ENCODE measurements at places on chromosomes 2 and 18. TPM values are rescaled to one million over a fixed set of nuclear protein-coding genes. Genes with fewer than 3 reads are reported as not detected.

- no peak for DNase-seq
These were observed 8.5 kb downstream of the ZNF516 start for GRCh38 chr18:76486574-76486973.

GRCh38 chr18:44678725-44679055 is 2.0 kb upstream of the SETBP1 start:
- no peak for DNase-seq

- no peak for DNase-seq
These were observed 10.3 kb upstream of the FZD7 start for GRCh38 chr2:202023198-202023903.

DNA sequence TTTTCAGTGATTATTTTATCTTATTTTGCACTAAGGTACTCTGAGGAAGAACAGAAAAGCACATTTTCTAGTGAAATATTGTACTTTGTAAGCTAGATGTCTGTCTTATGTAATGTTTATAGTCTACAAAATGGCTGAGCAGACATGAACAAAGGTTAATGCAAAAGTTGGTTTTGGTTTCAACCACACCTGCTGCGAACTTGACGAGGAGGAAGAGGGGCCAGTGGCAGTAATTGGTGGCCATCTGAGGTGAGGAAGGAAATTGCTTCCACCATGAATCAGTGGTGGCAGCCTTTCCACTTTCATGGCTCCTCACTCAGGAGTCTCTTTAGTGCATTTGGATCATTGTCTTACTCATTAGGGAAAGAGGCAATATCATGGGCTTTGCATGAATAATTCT is 894.2 kb downstream of the CNTNAP5 start:
- DNase-seq = no peak

- DNase-seq = no peak
These were observed 38.0 kb upstream of the ERMN start for GRCh38 chr2:157363612-157364101.

GRCh38 chr2:109247340-109247739 is 118.3 kb downstream of the SH3RF3 start:
- DNase-seq = no peak

DNA sequence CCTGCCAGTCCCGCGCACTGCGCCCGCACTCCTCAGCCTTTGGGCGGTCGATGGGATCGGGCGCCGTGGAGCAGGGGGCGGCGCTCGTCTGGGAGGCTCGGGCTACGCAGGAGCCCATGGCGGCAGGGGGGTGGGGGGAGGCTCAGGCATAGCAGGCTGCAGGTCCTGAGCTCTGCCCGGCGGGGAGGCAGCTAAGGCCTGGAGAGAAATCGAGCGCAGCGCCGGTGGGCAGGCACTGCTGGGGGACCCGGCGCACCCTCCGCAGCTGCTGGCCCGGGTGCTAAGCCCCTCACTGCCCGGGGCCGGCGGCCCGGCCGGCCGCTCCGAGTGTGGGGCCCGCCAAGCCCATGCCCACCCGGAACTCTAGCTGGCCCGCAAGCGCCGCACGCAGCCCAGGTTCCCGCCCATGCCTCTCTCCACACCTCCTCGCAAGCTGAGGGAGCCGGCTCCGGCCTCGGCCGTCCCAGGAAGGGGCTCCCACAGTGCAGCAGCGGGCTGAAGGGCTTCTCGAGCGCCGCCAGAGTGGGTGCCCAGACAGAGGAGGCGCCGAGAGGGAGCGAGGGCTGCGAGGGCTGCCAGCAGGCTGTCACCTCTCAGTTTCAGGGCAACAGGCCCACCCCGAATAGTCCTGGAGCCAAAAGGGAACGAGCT is 74.1 kb downstream of the PSMG2 start:
- no peak for DNase-seq

GRCh38 chr2:45001869-45002385 is 7.3 kb downstream of the SIX2 start:
- no peak for DNase-seq

GRCh38 chr18:2923464-2923863 is 76.7 kb downstream of the EMILIN2 start:
- no peak for DNase-seq

- DNase-seq = no peak
These were observed 399.8 kb upstream of the SLC8A1 start for GRCh38 chr2:40851661-40852060.

DNA sequence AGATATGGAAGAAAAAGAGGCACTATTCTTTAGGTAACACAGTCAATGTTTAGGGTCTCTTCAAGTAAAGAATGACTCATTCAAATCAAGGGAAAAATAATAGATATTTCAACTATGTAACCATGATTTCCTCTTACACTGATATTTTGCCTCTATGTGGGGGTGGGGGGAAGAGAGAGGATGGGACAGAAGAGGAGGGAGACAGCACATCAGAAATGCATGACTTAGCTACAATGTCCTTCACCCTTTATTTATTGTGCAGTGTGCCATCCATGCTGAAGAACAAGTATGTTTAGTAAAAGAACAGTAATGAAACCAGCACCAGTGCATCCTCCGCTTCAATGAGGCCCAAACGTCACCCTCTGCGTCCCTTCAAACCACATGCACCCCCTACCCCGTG is 204.8 kb downstream of the HDAC4 start:
- DNase-seq = no peak

- DNase-seq = no peak
These were observed 184.0 kb downstream of the CELF4 start for GRCh38 chr18:37381554-37381953.

GRCh38 chr18:24342347-24342746 is 55.3 kb downstream of the OSBPL1A start:
- no peak for DNase-seq

- DNase-seq = no peak
These were observed 81.2 kb downstream of the MYO5B start for GRCh38 chr18:50113726-50114125.

GRCh38 chr18:3625742-3626091 is 175.7 kb downstream of the TGIF1 start:
- no peak for DNase-seq

DNA sequence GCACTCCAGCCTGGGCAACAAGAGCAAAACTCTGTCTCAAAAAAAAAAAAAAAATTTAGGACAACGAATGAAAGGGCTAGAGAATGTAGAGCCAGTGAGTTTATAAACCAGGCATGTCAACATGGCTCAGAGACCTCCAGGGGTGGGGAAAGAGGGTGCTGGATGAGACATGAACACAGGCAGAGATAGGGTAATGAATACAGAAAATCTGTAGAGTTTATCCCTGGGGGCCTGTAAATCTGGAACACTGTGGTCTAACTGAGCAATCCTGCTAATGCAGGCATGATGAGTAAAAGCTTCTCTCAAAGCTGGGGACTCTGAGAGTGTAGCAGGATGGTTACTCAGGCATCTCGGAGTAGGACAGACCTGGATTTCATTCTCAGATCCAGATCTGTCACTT is 59.2 kb upstream of the IGFBP2 start:
- no peak for DNase-seq

GRCh38 chr2:217709478-217710210 is 293.2 kb downstream of the TNS1 start:
- no peak for DNase-seq

DNA sequence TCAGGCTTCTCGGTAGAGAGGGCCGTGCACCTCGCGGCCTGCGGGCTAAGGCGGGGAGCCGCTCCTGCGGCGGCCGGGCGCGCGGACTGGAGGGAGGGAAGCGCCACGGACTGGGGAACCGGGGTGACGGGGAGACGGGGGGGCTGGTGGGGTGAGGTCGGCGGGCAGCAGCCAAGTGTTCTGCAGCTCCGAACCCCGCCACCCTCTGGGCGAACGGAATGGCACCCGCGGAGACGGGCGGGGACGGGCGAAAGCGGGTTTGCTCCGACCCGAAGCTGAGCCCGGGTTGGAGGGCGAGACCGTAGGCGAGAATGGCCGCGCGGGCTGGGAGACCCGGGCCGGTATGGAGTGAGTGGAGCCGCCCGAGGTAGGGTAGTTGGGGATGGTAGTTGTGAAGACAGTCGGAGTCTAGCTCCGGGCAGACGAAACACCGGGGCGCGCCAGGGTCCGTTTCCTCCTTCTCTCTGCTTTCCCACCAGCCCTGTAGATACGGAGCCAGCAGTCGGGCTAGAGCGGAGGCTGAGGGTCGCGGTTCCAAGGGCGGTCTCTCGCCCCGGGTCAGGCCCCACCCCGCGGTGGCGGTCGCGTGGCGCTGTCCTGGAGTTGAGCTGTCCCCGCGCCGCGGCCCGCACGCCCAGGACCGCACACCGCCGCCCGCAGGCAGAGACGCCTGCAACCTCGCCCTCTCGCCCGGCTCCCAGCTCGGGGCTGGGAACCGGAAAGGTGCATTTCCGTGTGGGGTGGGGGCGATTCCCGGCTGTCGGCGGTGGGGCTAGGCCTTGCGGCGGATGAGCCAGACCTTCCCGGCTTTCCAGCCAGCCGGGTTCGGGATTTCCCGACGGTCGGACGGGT is 160.3 kb upstream of the SIX2 start:
- no peak for DNase-seq

DNA sequence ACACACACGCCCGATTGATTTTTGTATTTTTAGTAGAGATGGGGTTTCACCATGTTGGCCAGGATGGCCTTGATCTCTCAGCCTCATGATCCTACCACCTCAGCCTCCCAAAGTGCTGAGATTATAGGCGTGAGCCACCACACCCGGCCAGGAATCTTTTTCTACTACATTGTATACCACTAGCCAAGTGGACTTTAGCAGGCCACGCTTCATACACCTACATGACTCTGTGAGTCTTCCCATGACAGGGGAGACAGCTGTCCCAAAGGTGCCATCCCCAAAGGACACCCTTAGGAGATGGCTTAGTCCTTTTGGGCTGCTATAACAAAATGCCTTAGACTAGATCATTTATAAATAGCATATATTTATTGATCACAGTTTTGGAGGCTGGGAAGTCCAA is 32.8 kb downstream of the ERMN start:
- DNase-seq = no peak

GRCh38 chr2:186675380-186675779 is 18.5 kb upstream of the FAM171B start:
- DNase-seq = no peak

- no peak for DNase-seq
These were observed 563.4 kb downstream of the LRRTM4 start for GRCh38 chr2:76958749-76959148.

DNA sequence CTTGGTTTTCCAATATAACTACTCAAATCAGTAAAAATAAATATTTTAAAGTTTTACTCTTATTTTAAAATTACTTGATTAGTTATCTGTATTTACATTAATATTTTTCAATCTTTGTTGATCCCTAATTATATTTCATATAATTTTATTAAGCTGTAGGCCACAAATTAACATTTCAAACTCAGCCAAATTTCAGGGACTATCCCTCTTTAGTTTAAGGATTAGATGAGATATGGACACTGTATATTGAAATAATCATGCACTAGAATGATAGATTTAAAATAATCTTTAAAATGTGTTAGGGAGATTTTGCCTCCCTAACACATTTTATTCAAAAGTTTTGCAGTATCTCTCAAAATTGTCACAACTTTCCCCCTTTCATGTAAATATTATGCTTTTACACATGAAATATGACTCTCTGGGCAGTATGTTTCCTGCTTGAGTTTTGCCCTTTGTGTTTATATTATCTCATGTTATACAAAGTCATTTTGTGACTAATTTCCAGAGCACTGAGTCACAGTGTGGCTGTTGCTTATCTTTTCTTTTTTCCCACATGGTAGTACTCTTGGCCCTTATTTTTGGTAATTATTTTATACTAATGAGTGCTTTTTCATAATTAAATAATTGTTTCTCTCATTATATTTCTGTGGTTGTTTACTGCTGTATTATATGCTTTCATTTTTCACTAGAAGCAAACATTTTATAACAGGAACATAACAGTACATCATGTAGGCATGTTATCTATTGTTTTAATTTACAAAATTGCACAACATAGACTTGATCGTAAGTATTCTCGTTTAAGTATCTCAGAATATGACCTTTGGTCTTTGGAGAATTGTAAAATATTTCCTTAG is 1.2 kb downstream of the TFPI start:
- no peak for DNase-seq

DNA sequence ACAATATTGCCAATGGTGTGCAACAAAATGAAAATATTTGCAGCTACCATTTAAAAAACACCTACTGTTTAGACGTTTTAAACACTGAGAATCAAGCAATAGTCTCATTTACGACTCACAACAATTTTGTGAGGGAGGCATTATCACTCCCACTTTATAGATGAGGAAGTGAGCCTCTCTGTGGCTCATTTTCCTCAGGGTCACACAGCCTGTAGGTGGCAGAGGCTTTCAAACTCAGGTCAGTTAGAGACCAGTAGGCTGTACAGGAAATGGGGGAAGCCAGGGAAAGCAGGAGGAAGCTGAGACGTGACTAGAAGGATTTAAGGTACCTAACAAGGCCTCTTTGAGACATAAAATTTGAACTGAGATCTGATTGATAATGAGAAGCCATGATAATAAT is 95.0 kb upstream of the ZNF521 start:
- no peak for DNase-seq

DNA sequence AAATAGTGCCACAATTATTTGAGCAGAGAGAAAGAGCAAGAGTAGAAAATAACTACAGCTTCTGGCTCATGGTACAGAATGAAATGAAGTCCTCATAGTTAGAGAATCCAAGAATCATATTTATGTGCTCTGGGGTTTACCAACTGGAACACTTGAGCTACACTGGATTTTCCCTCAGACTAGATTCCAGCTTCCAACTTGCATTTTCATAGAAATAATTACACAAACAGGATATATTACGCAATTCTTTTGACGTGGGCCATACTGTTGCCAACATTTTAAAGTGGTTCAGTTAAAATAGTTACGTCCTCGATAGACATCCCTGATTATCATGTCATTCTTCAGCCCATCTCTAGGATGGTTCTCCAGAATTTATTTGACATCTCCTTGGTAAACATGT is 129.2 kb downstream of the ETAA1 start:
- DNase-seq = no peak

CPS1 gene
- 0.61 TPM for total RNA-seq

RNF152 gene
- total RNA-seq = 11.6 TPM

BOLL gene
- not detected for total RNA-seq

FOXI3 gene
- total RNA-seq = not detected

HOXD8 gene
- 37.2 TPM for total RNA-seq

ARHGEF4 gene
- total RNA-seq = 0.97 TPM

LHCGR gene
- not detected for total RNA-seq

RASGRP3 gene
- total RNA-seq = 13.5 TPM

VWC2L gene
- total RNA-seq = not detected

RFX8 gene
- 0.76 TPM for total RNA-seq

VSNL1 gene
- 15.0 TPM for total RNA-seq

DUSP28 gene
- 19.3 TPM for total RNA-seq

PCARE gene
- not detected for total RNA-seq

All from adrenal gland (tissue), 19 donors.